ENCODE measurements at places on chromosomes 2 and 18.

DNA sequence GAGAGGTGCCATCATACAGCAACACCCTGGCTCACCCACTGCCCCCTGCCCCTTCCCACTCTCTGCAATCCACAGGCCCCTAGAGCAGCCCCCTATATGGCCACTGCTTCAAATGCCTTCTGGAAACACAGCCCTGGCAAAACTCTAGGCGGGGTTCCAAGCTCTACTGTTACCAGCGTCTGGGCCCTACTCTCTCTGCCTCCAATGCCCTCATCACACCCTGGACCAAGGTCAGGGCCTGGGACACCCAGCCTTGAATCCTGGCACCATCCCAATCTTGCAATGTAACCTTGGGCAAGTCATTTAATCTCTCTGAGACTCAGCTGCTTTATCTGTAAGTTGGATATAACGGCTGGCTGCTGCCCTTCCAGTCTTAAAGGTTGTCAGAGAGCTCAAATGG, 39.2 kb upstream of the LOXHD1 start:
- DNase-seq = no peak

- no peak for DNase-seq
Measured at GRCh38 chr2:178630581-178630980, 150.3 kb downstream of the PLEKHA3 start.

DNA sequence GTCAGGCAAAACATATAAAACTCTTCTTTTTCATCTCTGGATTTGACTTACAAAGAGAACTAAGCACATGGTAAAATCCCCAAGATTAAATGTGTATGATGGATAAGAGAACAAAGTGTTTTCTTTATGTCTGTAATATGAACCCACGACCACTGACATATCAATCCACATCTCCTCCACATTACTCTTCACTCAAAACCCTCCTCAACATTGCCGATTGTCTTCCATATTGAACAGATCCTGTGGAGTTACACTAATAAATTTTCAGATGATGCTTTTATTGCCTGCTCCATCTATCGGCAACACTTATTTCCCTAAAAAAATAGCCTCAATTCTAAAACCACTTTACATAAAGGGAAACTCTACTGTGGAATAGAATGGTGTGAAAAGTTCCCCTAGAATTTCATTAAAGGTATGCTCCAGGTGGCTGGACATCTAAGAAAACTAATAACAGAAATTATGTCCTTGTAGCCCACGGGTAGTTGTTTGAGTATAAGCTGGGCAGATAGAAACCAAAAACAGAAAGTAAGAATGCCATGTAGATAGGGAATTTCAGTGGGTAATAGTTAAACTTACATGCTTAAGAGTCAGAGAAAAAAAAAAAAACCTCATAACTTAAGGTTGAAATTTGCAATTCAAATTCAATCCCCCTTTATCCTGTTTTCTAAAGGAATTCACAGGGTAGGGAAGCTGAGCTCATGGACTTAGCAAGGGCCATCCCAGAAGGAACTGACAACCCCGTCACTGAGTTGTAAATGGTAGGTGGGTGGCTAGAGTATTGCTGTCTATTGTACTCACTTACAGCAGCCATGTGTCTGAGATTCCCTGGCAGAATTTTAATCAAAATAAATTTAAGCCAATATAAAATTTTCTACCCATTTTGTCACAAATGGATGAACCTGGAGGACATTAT, 305.4 kb upstream of the LYPD1 start:
- no peak for DNase-seq

DNA sequence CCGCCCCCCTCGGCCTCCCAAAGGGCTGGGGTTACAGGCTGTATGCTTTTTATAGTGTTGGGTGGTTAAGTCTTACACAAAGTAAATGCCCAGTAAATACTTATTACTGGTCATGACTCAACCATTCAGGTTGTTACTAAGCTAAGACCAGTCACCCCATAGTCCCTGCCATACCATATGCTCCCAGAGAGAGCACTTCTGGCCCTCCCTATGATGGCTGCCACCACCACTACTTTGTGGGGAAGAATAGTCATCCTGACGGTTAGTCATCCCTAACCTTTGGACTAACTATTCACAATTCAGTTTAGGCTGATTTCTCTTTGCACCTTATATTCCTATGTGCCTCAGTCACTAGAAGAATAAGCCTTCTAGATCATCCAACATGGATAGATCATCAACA, 42.0 kb upstream of the MSH2 start:
- DNase-seq = no peak

DNA sequence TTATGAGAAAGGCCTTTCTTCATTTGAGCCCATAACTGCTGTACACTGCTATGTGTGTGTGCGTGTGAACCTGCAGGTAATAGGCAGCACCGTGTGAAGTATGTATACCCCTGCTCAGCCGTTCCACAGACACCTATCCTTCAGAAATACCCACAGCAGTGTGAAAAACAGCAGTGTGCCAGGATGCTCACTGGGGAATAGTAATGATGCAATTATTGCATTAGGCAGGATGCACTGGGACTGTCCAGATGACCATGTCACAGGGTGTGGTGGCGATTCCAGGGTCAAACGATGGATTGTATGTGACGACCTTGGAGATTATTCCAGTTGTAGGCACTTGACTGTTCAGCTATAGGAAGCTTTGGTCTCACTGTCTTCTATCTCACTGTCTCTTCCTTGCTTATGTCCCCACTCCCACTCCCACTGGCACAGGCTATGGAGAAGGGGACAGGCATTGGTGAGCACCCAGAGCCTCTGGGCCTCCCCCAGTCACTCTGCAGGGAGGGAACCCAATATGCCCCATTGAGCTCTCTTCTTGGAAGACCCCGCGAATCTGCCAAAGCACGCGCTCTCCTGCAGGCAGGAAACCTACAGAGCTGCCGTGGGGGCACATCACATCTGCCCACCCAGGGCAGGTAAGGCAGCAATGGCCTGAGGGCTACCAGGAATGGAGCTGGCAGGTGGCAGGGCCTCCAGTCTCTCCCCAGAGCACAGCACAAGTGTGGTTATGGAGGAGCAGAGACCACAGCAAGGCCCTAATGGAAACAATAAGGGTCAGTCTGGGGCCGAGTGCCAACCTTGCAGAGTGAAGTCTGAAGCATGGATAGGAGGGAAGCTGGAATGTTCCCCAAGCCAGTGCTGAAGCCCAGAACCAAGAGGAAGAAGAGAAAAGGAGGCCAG, 518.9 kb upstream of the RAB6C start:
- DNase-seq = no peak

DNA sequence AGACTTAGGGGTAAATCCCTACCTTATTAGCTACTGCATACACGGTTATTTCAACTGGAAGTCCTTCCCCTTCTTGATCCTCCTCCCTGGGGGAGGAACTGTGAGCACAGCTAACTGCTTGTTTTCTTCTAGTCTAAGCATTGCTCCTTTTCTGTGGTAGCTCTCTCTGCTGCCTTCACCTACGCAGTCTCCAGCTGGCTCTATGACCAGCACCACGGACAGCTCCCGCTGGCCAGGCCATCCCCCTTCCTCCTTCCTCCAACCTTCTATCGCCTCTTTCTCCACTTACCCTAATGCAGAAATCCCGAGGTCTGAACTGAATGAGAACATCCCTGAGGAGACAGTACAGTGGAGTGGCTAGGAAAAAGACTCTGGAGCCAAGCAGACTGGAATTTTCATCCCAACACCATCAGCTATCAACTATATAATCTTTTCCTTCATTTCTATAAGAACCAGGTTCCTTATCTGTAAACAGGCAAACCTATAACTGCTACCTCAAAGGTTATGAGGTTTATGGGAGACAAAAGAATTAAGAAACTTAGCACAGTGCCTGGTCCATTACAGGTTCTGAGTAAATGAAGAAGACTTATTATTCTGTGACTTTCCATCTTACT, 4.7 kb upstream of the CFAP65 start:
- peak; percentile 43 for DNase-seq
